ENCODE measurements at places on chromosomes 1 and 21.

GRCh38 chr1:87864676-87865075, 536.0 kb downstream of the LMO4 start:
- DNase-seq: no peak

- peak; percentile 60 for DNase-seq
Measured at GRCh38 chr1:39919545-39919944, 17.8 kb upstream of the MYCL start.

- DNase-seq: peak; percentile 85
Measured at GRCh38 chr1:13960375-13960987, 260.5 kb downstream of the PRDM2 start.

- DNase-seq: peak; percentile 64
Measured at GRCh38 chr21:46056450-46056903, 41.4 kb upstream of the COL6A2 start.

DNA sequence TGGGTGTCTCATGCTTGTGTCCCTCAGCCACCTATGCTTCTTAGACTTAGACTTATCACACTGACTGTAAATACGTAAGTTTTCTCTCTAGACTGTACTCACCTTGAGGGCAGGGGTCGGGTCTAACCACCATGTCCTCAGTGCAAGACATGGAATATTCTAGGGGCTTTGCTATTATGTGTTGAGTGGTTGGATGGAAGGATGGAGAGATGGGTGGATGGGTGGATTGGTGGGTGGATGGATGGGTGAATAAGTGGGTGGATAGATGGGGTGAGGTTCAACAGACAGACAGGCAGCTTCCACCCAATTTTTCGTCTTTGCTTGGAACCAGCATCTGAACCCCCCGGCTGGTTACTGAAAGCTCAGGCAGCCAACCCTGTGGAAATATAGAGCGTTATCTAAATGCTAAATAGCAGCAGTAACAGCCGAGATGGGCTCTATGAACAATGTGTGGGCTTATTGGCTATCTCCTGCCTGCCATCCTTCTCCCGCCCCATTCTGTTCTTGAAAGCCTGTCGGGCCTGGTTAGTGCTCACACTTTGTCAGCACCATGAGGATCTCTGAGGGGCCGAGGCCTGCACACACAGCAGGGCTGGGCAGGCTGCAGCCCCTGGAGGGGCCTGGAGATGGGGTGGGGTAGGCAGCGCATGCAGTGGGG, 130.7 kb downstream of the ACTL8 start:
- no peak for DNase-seq

GRCh38 chr1:24946861-24947658, 17.0 kb upstream of the RUNX3 start:
- DNase-seq: no peak

DNA sequence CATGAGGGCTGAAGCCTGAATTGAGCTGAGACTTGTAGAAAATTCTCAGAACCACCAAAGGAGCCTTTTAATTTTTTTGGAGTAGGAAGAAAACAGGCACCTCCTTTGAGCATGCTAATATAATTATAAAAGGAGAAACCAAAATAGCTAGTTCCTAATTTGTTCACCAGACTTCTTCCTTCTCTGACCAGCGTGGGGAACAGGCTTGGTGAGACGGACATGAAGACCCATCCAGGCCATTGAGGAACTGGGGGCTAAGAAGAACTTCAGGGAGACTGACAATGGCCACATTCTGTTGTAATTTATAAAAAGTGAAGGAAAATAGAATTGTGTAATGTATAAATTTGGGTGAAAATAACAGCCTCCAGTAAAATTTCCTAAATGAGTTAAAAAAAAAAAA, 62.6 kb downstream of the MAN1C1 start:
- no peak for DNase-seq

DNA sequence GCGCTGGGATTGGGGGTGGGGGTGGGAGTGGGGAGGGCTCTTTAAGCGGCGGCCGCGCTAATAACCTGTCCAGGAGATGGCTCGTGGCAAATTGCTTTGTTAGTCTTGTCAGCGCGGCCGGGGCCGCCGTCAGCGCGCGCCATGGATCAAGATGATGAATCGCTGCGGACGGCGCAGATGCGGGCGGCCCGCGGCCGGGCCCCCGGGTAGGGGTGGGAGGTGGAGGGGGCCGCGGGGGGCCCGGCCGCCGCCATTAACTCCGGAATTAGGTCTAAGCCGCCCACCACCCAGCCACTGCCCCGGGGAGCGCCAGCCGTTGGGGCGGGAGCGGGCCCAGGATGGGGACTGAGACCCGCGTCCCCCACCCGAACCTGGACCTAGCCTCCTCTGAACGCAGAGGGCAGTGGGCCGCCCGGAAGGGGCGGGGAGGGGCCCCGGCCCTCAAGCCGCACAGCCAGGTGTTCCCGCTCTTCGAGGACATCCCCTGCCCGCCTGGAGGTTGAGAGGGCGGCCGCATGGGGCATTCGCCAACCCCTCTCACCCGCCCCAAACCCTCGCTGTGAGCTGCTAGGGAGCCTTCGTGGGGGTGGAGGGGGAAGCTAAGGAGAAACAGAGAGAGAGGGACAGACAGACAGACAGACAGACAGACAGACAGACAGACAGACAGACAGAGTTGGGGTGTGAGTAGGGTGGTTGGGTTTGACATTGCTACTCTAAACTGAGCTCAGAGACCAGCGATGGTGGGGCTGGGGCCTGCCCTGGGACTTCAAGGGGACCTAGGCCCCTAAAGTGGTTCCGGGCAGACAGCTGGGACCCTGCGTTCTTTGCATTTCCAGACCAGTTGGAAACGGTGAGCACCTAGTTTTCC, 3.8 kb upstream of the DMBX1 start:
- DNase-seq: no peak

GRCh38 chr1:171833091-171833825, 8.0 kb upstream of the DNM3 start:
- DNase-seq: no peak

DNA sequence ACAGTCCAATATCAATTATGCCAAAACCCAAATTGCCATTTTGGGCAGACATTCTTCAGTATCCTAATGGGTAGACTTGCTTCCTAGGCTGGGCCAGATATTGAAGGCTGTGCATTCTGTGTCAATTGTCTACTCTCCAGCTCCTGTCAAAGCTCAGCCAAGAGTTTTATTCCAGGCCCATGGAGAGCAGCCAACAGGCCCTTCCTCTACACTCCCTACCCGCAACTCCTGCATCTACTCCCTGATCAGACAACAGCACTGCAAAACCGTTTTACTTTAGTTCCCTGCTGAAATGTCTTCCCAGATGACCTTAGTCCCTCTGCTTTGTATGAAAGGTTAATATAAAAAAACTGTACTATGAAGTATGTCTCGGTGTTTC, 6.6 kb upstream of the ADORA3 start:
- DNase-seq: no peak

DNA sequence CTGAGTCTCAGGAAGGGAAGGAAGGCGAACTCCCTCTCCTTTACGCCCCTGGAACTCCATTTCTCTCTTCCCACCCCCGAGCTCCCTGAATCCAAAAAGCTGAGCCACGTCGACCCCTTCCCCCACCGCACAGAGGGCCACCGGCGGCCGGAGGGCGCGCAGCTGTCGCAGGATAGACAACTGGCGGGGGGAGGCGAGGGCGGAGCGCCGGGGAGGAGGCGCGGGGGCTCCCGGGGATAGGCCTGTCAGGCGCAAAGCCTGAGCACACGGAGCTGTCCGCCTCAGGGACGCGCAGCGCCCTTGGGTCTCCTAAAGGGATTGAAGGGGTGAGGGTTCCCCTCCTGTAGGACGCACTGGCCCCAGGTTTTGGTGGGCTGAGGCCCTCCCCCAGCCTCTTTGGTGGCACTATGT, 752 bp upstream of the ACTA1 start:
- DNase-seq: no peak

GRCh38 chr1:64675718-64676345, 69.0 kb upstream of the RAVER2 start:
- no peak for DNase-seq

DNA sequence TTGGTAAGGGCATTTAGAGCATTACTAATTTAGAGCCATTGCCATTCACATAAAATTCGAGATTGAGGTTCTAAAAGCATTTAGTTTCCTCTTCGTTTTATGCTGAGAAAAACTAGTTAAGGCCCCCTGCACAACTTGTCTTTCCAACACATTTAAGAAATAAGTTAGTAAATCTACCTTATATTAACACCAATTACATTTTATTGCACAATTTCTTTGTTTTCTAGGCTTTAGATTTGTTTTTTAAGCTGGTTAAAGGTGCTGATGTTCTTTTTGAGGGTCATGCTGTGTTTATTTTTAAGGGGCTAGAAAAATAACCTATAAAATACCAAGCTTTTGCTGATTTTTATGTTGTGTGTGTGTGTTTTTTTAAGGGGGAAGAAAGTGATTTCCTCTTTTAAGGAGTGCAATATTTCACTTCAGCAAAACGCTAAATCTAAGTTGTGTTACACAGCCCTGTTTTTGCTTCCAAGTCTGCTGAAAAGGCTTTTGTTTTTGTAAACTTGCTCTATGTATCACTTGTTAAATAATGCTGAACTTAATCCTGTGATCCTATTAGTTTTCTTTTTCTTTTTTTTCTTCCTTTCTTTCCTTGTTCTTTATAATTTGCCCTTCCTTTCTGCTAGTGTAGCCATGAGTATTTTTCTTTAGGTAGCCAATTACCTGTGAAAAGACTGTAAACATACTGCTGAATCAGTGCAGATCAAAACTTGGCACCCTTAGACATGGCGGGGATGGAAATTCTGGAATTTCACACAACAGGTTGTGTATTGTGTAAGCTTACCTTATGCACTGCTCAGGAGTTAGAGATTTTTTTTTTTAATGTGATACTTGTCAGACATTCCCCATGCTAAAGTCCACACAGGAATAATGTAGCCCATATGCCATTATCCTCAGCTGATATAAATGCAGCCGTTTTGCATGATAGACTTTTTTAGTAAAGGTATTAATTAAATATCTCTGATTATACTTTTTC, 1.5 kb downstream of the CEPT1 start:
- DNase-seq: no peak

DNA sequence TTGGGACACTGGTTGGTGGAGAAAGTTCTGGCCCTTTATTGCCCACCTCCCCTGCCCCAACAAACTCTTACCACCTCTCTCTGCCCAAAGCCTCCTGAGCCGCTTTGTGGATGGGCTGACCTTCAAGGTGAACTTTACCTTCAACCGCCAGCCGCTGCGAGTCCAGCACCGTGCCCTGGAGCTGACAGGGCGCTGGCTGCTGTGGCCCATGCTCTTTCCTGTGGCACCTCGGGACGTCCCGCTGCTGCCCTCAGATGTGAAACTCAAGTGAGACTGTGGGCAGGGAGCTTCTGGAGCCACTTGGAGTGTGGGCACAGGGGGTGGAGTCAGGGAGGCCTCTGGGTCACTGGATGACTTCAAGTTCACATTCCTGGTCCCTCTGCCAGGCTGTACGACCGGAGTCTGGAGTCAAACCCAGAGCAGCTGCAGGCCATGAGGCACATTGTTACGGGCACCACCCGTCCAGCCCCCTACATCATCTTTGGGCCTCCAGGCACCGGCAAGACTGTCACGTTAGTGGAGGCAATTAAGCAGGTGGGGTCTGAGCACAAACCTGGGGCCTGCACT, 12.5 kb downstream of the RHOC start:
- peak; percentile 42 for DNase-seq

GRCh38 chr1:119040489-119040888, 52.3 kb upstream of the TBX15 start:
- DNase-seq: no peak

DNA sequence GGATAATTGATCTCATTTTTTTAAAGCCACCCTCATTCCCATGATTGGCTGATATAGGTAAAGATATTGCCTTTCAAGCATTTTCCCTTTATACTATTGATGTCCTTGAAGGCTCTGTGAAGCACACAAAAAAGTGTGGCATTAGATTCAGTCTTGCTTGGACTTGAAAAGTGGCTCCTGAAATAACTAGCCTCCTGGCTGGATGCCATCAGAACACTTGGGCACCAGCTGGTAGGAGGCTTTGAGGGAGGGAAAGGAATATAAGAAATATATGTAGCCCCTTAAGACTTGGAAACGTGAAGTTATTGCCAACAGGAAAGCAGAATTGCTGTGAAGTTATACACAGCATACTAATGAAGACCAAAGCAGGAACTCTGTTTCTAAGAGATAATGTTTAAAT, 14.1 kb downstream of the MTR start:
- no peak for DNase-seq

DNA sequence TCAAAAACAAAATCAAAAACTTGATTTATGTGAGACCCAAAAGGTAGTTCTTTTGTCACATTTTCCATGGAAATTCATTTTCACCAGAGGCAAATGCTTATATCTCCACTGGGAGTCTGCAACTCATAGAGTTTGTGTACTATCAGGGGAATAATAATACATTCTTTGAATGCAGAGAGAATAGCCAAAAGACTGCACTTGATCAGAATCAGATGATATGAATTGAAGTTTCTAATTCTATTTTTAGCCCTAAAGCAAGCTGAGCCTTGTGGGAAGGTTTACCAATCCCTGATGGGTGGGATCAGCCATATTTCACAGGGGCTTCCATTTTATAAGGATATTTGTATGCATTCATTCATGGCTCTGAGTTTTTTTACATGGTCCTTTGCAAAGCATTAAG, 49.6 kb downstream of the TSEN15 start:
- DNase-seq: no peak

DNA sequence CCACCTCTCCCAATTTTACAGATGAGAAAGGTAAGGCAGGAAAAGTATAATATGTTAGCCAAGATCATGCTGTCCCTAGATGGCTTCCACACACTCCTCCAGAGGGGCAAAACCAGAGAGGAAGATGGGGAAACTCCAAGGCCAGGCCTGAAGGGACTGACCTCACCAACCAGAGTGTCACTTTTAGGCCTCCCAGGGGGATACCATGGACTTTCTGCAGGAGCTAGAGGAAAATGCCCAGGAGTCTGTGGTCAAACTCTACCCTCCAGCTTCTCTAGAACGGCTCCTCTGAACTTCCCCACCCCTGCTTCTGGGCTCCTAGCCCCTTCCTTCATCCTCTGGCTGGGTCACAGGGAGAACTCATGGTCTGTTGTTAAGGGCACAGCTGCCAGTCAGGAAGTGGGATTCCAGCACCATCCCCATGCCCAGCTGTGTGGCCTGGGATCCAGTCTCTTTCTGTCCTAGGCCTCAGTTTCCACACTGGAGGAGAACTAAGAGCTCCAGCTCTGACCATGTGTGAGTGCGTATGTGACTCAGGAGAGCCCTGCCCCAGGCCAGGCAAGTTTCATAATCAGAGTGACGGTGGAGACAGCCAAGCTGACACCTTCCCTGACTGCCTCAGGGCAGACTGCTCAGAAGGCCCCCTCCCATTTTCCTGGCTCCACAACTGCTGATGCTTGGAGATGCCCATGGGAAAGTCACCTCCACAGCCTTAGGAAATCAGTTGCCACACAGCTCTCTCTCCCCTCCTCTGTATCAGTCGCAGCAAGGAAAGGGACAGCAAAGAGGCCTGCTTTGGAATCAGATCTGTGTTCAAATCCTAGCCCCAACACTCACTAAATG, 1.9 kb downstream of the IGSF8 start:
- DNase-seq: no peak

DNA sequence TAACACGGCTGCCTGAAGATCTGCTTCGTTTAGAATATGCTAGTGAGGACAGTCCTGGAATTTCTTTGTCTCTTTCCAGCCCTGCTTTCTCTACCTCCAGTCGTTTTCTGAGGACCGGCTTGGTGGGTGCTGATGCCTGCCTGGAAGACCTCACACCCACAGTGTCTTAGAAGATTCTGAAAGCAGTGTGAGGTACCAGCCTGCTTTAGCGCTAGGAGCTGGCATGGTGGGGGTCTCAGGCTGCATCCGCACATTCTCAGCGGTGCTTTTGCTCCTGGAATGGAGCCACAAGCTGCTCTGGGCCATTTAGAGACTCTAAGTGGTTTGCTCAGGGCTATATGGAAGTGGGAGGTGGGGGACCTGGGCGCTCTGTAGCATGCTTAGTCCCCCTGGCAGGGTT, 61.4 kb downstream of the CD247 start:
- DNase-seq: peak; percentile 48

Data from activated CD8-positive, alpha-beta memory T cell treated with anti-CD3 and anti-CD28 coated beads, Interleukin-2, amount 50 U/mL, for 48 hours (primary cell).